MM.1S (cell line): ENCODE measurements at places on chromosomes 16 and 17.
A peak's percentile ranks its signal among the peaks of the same experiment; 100 is the strongest.

DNA sequence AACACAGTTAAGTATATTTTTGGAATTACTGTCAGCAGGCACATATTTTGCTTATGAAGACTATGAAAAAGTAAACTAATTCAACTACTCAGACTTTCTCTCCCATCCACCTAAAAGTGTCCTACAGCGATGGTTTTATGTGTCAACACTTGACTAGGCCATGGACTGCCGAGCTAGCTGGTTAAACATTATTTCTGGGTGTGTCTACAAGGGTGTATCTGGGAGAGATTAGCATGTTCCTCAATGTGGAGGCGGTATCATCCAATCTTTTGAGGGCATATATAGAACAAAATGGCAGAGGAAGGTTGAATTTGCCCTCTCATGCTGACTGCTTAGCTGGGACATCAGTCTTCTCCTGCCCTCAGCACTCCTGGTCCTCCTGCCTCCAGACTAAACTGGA is 82.7 kb upstream of the CDYL2 start:
- DNase-seq = no peak

DNA sequence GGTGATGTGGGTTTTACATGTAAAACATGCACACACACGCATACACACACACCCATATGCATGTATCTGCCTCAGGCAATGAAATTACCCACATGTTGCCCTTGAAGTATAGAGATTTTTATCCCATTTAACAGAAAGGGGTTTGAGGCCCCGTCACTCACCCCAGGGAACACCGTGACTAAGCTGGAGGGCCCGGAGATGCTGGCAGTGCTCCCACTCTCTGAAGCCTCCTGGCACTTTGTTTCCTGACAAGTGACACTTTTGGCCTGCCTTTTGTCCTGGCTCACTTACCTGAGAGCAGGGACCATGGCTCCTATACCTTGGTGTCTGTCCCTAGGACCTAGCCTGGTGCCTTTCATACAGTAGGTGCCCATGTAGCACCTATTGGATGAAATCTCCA is 50.0 kb upstream of the TNRC6C start:
- DNase-seq = no peak

- DNase-seq = peak; percentile 21
Measured at GRCh38 chr17:71633391-71633849, 487.4 kb upstream of the SOX9 start.

DNA sequence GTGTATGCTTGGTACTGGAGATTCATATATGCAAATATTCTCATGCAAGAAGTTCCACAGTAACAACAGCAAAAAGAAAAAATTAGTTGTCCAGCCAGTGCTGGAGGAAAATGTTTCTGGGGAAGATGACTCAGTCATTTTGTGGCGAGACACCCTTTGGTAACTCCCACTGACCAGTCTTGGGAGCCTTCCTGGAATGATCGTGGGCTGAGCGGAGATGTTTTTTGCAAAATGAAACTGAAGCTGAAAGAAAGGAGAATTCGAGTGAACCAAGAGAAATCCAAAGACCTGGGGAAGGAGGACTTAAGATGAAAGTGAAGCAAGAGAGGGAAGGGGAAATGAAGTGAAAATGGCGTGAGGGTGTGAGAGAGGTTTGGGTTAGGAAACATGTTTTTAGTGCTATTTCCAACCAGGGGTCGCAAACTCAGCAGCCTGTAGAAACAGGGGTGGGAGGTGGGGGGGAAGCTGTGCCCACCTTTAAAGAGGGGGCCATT is 5.2 kb downstream of the ITPRIPL2 start:
- no peak for DNase-seq
